ENCODE measurements at places on chromosomes 1 and 21. TPM values are rescaled to one million over a fixed set of nuclear protein-coding genes. Genes with fewer than 3 reads are reported as not detected.

The SH2D1B gene
- total RNA-seq = 0.19 TPM

The PPIAL4G gene
- 3.0 TPM for total RNA-seq

GRCh38 chr1:56477164-56478111, 101.9 kb downstream of the PLPP3 start:
- H3K36me3 ChIP-seq = no peaks in the 10 kb centered on the region
- H3K27me3 ChIP-seq = peaks cover 38% of the 10 kb centered on the region
- H3K4me3 ChIP-seq = no peak overlapping the region
- H3K27ac ChIP-seq = no peak overlapping the region

- no peaks in the 10 kb centered on the region for H3K4me1 ChIP-seq
- no peak for DNase-seq
- no peak overlapping the region for H3K4me3 ChIP-seq
- H3K36me3 ChIP-seq = no peaks in the 10 kb centered on the region
- peaks cover 3% of the 10 kb centered on the region for H3K27me3 ChIP-seq
These were observed 134.6 kb downstream of the BRINP2 start for GRCh38 chr1:177305040-177306018.

GRCh38 chr1:59323879-59324278, 27.0 kb downstream of the FGGY start:
- no peaks in the 10 kb centered on the region for H3K27me3 ChIP-seq
- no peak overlapping the region for H3K4me3 ChIP-seq
- peaks cover 12% of the 10 kb centered on the region for H3K4me1 ChIP-seq
- H3K27ac ChIP-seq = no peak overlapping the region
- H3K36me3 ChIP-seq = peaks cover 25% of the 10 kb centered on the region
- no peak for DNase-seq

Data from naive thymus-derived CD8-positive, alpha-beta T cell (primary cell).